ENCODE measurements at places on chromosomes 6 and 20. TPM values are rescaled to one million over a fixed set of nuclear protein-coding genes. Genes with fewer than 3 reads are reported as not detected.

The CYP39A1 gene
- total RNA-seq = 2.5 TPM

The PPP2R5D gene
- 58.0 TPM for total RNA-seq

The SYNDIG1 gene
- total RNA-seq = 8.1 TPM

The SNAP91 gene
- total RNA-seq = 1.5 TPM

Data from endothelial cell (in vitro differentiated cells).